NAMALWA (cell line): ENCODE measurements at places on chromosomes 2 and 18.
A peak's percentile ranks its signal among the peaks of the same experiment; 100 is the strongest.

DNA sequence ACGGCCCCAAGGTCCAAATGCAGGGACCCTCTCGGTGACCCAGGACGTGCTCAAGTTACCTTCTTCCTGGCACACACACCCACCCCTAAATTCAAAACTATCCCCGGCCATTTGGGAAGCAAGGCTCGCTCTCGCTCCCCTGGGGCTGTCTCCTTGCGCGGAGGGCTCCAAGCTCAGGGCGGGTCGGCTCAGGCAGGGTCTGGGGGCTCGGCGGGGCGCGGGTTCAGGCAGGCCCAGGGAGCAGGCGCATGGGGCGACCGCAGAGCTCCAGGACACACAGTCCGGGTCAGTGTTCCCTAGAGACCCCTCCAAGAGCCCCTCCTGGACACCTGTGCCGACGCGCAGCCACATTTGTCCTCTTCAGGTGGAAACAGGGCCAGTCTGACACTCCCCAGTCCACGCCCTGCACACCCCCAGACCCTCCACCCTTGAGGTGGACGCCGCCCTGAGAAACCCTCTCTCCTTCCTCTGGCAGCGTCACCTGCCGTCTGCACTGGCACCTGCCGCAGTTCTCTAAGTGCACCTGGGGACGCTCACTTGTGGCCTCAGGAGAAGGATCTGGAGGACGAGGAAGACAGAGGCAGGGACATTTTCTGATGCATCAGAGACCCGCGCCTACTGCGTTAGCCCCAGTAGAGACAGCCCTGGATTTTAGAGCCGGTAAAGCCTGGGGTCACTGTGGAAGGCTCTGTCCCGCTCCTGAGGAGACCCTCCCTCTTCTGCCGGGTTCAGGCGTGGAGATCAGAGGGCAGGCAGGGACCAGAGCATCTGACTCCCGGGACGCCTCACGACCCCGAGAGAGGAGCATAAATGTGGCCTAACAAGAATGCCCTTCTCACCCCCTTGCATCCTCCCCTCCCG, 138.8 kb downstream of the TWIST2 start:
- DNase-seq, result no peak

DNA sequence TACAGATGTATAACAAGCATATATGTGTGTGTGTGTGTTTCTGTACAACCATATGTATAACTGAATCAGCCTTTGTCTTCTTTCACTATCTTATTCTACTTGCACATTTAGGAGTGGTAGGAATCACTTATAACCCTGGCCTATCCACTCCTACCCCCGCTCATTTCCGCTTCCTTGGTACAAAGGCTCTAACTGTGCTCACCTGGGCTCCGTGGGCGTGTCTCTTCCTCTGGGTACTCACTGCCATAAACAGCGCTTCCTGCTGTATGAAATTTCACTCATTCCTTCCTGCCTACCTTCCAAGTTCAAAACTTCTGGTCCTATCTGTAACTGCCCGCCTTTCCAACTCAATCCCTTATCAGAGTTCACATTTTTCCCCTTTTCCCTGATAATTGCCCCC, 815.5 kb downstream of the EPHA4 start:
- DNase-seq, result no peak

DNA sequence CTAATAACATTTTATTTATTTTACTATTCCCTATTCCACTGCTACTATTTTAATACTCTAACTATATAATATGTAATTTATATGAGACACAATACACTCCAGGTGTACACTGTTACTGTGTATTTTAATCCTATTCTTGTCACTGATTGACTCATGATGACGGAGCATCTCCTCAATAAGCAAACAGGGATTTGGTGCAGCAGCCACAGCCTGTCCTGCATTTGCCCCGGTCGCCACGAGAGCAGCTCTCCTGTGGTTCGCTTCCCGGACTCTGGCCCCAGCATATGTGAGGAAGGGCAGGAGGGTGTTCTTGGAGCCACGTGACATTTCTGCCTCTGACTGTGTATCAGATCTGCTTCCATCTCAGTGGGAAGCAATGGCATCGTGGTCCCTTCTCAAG, 74.1 kb upstream of the PXDN start:
- DNase-seq, result no peak

- no peak for DNase-seq
These were observed 74.4 kb downstream of the MAP3K20 start for GRCh38 chr2:173150087-173150486.

DNA sequence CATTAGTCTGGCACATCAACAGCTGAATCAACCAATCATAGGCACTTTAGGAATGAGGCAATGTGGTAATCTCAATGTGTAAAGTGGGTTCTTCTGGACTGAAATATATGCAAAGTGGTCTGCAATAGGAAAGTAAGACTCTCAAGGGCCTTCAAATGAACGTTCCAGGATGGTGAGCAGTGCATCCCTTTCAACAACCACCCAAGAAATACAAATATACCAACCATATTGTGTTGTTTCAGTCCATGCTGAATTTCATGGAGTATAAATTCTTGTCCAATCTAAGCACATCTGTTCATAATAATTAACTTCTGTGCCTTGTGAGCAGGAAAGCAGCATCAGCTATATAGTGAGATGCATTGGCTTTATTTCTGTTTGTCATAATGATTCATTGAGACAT, 556.2 kb downstream of the THSD7B start:
- no peak for DNase-seq

DNA sequence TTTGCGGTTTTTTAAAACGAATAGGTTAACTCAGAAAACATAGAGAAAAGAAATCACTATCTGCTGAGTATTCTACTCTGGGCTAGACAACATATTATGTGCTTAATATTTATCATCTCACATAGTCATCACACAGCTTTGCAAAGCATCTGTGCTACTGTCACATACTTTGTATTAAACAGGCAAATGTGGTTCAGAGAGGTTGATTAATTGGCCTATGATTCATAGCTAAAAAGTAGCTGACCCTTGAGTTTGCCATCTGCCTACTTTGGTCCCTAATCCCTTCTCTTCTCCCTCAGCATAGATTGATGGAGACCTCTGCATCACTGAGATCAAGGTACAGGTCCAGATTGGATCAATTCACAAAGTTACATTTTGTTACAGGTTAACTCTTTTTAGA, 21.4 kb downstream of the ANKRD30B start:
- no peak for DNase-seq

- DNase-seq, result no peak
These were observed 659 bp upstream of the COX5B start for GRCh38 chr2:97645112-97645694.

DNA sequence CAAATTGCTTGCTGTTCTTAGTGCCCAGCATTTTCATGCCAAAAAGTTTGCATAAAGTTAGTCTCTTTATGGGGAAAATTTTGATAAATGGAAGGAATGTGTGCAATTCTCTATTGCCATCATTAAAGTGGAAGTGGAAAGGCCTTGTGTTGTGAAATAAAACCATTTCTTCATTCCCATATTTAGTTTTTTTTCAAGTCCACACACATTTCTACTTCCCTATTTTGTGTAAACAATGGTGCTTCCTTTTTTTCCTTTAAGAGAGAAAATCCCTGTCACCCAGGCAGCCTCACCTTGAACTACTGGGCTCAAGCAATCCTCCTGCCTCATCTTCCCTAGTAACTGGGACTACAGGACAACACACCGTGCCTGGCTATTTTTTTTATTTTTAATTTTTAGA, 42.3 kb upstream of the NCOA1 start:
- no peak for DNase-seq

DNA sequence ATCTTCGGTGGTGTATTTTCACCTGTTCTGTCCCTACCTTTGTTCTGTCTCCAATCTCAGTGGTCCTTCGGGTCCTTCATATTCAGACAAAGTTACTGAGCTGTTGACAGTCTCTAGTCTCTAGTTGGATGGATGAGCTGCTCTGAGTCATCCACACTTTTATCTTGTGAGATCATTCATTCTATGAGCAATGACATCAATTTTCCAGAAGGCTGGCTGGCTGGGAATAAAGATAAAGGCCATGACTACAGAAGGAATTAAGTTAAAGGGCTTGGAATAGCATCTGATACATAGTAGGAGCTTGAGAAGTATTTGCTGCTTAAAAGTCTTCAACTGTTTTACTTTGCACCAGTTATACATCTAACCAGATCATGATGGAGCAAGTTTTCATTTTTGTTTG, 43.1 kb upstream of the SLC39A10 start:
- DNase-seq, result no peak

- DNase-seq, result no peak
These were observed 39.1 kb upstream of the TWIST2 start for GRCh38 chr2:238808761-238809160.

- no peak for DNase-seq
These were observed 108.8 kb downstream of the FMNL2 start for GRCh38 chr2:152443771-152444170.

- no peak for DNase-seq
These were observed 133.4 kb upstream of the GLI2 start for GRCh38 chr2:120602251-120602650.

DNA sequence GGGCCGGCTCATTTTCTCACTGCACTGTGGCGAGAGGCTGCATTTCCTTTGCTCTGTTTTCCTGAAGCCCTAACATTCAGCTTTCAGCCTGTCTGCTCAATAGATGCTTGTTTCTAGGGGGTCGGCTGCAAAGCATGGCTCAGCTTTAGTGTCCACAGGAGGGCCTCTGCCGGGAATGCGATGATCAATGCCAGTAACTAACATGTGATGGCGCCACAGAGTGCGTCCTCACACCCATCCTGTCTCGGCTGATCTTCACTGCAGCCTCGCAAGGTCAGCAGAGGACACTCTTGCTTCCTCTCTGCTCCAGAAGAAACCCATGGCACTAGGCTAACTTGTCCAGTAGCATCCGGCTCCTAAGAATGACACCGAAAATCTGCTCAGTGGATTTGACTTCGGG, 156.4 kb upstream of the PXDN start:
- DNase-seq, result no peak

DNA sequence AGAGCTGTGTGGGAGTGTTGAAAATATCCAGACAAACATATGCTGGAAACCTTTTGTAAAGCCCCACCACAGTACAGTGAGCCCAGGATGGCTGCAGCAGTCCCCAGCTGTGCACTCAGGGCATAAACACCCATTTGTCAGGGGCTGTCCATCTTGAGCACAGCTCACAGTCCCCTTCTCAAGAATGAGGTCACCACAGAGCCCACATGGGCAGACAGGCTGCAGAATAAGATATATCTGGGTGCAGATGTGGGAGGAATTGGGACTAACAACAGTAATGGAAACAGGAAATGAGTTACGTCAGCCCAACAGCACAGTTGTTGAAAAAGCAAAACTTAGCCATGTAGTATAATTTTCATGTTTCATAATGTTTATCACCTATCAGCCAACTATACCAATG, 219.6 kb downstream of the ETAA1 start:
- peak; percentile 12 for DNase-seq

DNA sequence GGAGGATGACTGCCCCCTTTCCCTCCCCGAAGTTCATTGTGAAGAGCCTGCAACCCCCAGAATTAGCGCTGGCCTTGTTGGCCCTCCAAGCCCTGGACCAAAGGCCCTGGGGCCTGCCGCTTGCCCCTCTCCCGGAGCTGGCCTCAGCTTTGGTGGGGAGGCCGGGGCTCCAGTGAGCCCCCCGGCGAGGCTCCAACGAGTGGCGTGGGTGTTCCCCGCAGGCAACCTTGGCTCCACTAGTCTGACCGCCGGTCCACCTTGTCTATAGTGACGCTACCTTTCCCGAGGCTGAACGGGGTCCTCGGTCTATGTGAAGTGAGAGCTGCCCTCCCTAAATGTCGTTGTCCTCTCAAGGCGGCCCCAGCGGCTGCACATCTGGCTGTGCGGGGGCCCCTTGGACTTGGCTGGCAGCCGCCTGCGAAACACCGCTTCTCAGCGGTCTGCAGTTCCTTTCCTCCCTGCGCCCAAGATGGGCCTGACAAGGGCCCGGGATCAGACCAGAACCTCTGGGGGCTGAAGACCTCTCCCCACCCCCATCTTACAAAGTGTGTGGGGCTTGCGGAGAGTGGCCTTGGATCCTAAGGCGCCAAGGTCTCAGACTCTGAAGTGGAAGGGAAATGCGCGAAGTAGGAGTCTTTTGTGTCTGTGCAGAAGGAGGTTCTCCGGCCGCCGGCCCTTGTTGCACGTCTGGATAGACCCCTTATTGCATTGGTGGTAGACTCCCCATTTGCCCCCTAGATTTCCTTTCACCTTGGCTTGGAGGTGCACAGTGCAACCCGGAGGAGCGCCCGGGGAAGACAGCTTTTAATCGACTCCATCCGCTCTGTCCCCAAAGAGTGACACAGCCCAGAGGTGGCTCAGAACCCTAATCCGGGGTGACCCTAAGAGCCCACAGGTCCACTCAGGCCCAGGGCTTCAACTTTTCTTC, 3.9 kb upstream of the HOXD10 start:
- no peak for DNase-seq

- no peak for DNase-seq
These were observed 232.1 kb downstream of the SOX11 start for GRCh38 chr2:5923957-5924945.

- DNase-seq, result no peak
These were observed 22.2 kb downstream of the EFR3B start for GRCh38 chr2:25063876-25064660.

DNA sequence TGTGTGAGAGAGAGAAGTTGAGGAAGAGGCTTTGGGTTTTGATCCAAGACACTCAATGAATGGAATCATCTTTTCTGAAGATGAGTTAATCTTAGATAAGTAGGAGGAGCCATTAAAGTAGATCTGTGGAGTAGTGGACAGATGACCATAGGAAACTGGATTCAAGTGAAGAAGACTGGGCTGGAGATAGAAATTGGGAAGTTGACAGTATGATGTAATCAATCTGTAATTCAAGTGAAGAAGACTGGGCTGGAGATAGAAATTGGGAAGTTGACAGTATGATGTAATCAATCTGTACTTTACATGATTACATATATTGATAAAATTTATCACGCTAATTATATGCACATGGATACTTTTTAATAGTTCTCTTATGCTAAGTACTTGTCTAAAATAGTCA, 92.8 kb downstream of the PHLPP1 start:
- DNase-seq, result no peak
